Esophagus mucosa (tissue), 1 donor: ENCODE measurements at places on chromosomes 16 and 17.

DNA sequence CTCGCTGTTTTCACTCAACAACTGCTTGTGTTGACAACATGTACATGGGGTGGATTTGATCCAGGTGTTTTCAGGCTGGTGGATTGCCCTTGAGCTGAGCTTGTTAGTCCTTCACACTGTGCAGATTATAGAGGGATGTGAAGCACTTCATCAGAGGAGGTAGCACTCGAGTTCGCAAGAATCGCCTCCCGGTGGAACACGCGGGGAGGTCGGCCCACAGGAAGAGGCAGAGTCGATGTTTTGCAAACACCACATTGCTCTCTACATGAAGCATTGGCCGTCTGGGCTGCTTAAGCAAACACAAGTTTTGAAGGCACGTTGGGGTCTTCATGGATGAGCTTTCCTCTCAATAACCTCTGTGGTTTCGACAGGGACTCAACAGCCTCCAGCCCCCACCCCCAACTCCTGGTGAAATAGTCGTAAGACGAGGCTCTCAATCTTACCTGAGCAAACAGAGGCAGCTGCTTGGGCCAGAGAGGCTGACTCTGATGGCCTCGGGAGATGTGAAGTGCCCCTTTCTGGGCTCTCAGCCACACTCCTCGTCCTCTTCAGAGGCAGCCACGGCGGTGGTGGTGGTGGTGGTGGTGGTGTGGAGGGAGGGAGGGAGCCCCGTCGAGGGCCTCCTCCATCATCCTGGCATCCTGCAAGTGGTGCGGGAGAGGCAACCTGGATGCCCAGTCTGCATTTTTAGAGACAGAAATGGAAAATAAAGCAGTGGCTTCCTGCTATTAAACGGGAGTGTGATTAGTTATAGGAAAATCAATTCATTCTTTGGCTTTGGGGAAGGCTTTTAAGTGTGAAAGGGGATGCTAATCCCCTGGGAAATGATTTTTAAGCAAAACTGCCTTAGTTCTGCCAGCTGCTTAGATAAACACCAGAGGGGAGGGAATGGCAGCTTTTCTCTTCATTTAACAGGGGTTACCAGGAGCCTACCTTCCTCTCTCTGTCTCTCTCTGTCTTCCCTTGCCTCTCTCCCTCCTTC lies 552.5 kb upstream of the EEF2KMT start:
- ATAC-seq: no peak

DNA sequence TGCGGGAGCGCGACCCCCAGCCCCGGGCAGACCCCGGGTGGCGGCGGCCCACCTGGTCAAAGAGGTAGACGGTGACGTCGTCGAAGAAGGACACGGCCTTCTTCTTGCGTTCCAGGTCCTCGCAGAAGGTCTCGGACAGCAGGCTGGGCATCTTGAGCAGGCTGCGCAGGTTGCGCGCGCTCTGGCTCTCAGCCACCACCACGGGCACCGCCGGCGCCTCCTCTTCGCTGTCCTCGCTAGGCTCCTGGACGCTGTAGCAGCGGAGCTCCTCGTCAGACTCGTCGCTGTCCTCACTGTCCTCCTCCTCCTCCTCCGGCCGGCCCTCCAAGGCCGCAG lies 45.2 kb upstream of the PVALEF start:
- ATAC-seq: no peak

DNA sequence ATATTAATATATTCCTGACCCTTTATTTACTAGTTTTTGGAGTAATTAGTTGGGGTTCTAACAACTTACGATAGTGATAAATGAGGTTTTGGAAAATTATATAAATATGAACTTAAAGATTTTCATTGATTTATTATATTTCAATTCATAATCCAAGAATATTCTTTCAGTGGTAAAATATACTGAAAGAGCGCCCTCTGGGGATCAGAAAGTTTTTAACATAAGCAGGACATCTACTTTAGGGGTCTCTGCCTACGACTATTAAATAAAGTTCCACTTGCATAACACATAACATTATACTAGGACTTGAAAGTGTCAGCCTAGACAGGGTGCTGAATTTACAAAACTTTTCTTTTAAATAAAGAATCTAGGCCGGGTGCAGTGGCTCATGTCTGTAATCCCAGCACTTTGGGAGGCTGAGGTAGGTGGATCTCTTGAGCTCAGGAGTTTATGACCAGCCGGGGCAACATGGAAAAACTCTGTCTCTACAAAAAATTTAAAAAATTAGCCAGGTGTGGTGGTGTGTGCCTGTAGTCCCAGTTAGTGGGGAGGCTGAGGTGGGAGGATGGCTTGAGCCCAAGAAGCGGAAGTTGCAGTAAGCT lies 15.6 kb downstream of the RFWD3 start:
- ATAC-seq: no peak

DNA sequence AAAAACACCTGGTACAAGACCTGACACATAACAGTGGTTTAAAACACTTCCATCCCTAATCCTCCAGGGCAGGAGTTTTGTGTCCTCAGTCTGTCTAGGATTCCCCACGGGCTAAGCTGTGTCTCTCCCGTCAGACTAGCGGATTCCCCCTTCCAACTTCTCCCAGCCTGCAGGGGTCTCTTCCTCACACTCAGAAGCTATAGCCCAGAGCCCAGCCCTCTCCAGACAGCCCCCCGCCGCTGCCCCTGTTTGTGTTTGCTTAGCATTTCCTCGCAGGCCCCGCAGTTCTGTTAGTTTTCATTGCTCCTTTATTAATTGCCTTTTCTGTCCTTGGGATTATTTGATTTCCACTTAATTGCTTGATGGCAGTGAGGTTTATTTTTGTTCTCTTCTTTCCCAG lies 91.2 kb downstream of the TMEM132E start:
- ATAC-seq: no peak

- no peak for ATAC-seq
Measured at GRCh38 chr16:86964796-86965241, 352.4 kb downstream of the C16orf95 start.

GRCh38 chr16:5432166-5432565 lies 334.6 kb upstream of the EEF2KMT start:
- ATAC-seq: no peak

DNA sequence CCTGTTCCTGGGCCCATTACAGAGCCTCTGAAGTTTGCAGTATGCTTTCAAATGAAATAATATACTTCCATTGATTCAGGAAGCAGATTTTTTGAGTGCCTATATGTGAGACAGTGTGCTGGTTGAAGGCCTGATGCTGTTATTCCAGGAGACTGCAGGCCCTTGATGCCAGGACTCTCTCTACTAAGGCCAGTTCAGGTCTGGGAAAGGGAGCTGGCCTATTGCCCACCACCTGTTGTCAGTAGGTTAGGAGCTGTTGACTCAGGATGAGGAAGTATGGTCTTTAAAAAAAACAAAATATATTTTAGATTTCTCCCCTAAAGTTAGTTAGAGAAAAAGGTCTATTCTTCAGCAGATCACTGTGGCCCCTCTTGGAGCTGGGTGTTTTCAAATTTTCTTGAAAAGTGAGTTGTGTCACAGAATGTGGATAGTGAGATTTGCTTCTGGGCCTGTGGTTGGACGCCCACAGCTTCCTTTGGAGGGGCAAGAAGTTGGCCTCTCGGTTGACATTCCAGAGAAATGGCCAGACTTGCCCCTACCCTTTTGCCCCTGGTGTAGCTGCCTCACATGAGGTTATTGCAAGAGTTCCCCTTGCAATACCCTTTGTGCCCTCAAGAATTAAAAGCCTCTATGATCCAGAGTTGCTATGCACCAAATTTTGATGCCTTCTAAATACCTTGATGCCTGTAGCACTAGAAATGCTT lies 7.9 kb downstream of the ESRP2 start:
- no peak for ATAC-seq

- no peak for ATAC-seq
Measured at GRCh38 chr17:10447026-10447931, 22.1 kb downstream of the MYH4 start.

DNA sequence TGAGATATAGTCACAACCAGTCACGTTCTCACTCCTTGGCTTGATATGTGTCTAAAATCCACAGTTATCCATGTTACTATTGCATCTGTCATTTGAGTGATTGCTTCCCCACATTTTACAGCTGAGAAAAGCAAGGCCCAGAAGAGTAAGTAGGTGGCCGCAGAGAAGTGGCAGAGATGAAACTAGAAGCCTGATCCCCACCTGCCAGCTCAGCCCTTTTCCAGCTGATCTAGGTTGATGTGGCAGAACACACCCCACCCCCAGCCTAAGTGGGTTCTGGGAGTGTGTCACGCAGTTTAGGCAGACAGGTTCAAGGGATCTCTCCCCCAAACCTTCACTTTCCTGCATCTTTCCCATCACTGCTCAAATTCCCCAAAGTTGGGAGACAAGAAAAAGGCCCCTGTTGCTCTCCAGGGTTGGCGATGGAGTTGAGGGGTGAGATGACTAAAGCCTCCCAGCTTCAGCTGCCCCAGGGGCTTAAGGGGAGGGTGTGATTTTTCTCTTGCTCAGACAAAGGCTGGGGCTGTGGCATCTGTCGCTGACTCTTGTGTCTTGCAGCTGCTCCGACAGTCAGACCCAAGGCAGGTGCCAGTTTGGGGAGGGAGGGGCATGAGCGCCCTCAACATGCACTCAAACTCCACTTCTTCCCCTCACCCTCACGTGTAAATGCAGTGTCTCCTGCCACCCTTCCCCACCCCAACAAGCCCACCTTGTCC lies 48.9 kb upstream of the LHX1 start:
- no peak for ATAC-seq

- no peak for ATAC-seq
Measured at GRCh38 chr17:80384078-80384960, 30.6 kb upstream of the ENDOV start.

- no peak for ATAC-seq
Measured at GRCh38 chr17:67459985-67460384, 82.9 kb downstream of the PITPNC1 start.
